ENCODE measurements at places on chromosomes 5 and 9.
A peak's percentile ranks its signal among the peaks of the same experiment; 100 is the strongest.

DNA sequence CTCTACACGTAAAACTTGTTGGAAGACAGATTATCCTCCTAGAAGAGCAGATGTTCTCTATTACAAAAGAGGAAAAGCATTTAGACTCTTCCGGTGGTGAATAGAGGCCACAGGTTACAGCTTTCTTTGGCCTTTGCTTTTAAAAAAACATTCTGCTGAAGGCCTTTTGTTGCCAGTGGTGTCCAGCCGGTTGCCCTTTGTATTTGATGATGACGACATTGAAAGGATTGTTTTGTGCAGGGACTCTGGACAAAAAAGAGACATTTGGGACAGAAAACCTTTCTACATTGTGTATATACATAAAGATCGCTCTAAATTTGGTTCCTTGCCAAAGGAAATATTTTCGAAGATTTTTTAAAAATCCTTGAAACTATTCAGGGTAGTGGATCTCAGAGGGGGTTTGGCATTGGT is 180.3 kb downstream of the C9orf152 start:
- peak; percentile 92 for DNase-seq

DNA sequence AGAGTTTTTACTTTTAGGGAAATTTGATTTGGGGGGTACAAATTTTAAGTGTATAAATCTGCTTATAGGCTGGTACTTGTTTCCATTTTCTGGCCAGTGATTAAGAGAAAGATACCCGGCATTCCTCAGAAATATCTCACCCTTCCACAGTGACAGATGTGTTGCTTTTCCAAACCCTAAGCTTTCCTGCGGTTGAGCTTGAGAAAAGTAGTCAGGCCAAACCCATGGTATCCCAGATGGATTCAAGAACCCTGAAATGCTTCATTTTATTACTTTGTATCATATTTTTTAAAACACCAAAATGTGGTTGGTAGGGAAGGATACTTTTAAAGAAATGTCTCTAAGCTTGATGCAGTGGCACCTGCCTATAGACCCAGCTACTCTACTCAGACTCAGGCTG is 23.5 kb downstream of the SPTAN1 start:
- no peak for DNase-seq

GRCh38 chr9:81720450-81721086 is 31.2 kb upstream of the TLE1 start:
- DNase-seq: no peak

- DNase-seq: no peak
Observed at GRCh38 chr9:124352616-124353015, 62.6 kb downstream of the PSMB7 start.

DNA sequence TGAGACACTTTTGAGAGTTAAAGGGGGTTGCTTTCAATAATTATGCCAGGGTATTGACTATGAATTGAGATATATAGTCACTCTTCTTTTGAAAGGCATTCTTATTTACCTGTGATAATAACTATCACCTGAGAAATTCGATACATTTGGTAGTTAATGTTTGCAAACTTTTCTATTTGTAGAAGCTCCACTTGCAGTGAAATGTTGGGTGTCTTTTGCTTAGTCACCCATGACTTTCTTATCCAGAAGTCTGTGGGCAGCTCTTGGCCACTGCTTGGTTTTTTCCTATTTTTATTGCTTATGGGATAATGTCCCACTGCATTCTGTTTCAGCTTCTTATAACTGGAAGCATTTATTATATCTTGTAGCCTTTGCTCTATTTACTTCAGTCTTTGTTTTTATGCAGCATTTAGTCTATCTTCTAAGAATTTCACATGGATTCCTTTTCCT is 3.9 kb downstream of the MACIR start:
- DNase-seq: peak; percentile 48

- DNase-seq: peak; percentile 56
Observed at GRCh38 chr5:150000990-150001659, 586 bp downstream of the HMGXB3 start.

Measured in fibroblast of pulmonary artery (primary cell).